ENCODE measurements at places on chromosomes 16 and 17.

DNA sequence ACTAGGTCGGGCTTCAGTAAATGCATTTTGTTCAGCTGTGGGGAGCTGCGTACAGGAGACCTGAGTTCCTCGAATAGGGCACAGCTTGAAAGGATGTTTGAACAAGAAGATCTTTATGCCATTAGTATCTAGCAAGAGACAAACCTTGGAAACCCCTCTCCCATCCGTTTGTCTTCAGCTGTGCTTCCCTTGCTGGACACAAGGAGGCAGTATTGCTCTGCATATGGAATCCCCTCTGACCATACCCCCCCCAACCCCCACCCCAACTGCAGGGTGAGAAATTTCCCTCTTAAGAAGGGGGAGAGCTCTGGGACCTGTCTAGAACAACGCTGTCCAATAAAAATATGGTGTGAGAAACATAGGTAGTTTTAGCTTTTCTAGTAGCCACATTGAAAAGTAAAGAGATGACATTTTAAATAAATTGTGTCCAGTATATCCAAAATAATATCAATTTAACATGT lies 1.6 kb downstream of the MRM1 start:
- DNase-seq, result no peak

DNA sequence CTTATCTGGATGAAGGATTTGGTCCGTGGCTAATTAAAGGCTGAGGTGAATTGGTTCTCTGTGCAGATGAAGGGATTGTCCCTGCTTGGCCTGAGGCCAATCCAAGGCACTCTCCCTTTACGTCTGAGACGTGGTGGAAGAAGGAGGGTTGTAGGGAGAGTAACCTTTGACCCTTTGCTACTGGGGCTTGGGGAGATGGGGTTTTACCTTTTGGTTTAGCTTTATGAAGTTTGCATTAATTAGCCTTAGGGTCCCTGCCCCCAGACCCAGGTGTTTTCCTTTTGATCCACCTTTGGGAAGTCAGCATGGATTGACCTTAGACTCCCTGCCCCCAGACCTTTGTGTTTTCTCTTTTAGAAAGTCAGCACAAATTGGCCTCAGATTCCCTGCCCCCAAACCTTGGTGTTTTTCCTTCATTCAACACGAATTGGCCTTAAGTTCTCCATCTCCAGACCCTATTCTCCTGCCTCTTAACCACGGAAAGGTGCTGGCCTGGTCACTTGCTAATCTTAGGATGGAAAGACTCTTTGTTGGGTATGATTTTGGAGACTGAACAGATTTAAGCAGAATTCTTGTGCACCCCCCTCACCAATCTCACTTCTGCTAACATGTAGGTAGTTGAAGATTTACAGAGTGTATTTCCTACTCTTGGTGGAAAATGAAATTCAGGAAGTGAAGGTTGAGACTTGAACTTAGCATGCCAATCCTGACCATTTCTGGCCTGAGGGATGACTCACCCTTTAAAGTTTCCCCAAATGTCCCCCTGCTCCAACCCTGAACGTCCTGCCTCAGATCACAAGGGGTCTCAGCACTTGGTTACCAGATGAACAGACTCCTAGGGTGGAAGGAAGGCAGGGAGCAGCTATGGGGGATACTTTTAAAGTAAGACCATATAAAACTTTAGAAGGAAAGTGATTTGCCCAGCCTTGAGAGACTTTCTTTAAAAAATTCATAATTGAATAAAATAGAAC lies 23.1 kb upstream of the MMD start:
- no peak for DNase-seq

DNA sequence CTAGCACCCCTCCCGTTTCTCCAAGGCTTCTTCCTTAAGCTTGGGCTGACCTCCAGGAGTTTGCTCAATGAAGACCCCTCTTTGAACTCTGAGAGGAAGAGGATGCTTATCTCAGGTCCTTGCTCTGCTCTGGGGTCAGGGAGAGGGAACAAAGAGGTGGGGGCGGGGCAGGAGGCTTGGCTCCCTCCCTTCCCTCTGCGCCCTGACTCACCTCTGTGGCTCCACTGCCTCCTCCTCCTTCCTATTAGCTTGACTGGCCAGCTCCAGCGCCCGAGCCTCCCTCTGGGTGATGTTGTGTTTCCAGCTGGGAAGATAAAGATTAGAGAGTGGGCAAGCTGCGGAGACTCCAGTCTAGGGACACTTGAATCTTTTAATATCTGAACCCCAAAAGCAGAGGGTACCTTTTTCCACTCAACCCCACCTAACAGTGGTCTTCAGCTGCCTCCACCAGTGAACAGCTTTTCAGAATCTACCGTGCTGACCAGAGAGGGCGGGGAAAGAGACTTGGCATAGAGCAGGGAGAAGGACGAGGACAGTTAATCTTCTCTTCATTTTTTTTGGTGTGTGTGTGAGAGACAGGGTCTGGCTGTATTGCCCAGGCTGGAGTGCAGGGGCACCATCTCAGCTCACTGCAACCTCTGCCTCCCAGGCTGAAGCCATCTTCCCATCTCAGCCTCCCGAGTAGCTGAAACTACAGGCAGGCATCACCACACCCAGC lies 6.7 kb downstream of the GIP start:
- no peak for DNase-seq

- DNase-seq, result no peak
Measured at GRCh38 chr17:80474961-80475909, 1.2 kb downstream of the NPTX1 start.

- DNase-seq, result no peak
Measured at GRCh38 chr17:16419929-16420271, 4.5 kb downstream of the TRPV2 start.

DNA sequence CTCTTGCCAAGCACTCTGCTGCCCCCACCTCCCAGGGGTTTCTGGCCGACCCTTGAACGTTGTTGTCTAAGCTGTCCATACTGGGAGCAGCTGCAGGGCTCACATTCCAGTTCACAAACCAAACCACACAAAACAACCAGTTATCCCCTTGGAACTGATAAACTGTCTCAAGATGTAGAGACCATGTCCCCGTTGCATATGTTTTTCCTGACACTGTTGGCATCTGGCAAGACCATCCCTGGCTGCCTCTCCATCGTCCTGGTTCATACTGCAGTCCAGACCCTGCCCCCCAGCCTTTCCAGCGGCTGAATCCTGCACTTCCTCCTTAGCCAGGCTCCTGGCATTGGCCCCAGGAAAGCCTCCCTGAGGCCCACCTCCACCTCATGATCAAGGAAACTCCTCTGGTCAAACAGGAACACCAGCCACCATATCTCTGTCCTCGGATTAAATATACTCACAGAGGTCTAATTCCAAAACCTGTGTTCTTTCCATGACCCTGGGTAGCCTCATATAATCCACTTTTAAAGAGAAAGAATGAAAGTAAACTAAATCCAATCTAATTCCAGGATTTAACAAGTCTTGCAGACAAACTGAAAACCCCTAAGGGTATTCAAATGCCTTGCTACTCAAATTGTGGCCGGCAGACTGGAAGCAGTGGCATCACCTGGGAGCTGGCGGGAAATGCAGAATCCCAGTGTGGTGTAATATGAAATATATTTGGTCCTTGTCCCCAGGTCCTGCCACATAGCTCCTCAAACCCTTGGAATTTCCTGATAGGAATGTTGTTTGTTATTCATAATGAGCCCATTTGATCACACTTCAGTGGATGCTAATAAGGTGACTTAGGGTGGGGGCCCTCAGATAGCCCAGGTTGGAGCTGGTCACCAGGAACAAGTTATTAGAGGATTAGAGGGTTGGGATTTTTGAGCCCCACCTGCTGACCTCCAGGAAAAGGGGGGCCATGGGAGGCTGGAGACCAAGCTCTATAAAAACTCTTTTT lies 14.2 kb downstream of the GAS7 start:
- DNase-seq, result no peak

DNA sequence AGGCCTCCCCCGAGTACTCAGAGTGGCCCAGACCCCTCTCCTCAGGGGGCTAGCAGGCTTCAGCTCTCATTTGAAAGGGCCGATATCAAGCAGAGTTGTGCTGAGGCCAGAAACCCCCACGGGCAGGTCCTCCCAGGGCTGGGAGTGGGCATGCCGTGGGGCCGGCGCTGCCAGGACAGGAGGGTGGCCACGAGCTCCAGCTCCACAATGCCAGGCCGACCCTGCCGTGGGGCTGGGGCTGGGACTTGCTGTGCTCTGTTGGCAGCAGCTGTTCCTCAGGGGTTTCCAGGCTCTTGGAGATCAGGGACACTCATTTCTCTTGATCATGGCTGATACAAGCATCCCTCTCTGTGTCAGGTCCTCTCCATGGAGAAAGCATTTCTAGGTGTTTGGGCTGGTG lies 3.2 kb upstream of the NPB start:
- DNase-seq, result no peak

- no peak for DNase-seq
Measured at GRCh38 chr17:64155129-64155528, 25.2 kb upstream of the ERN1 start.

DNA sequence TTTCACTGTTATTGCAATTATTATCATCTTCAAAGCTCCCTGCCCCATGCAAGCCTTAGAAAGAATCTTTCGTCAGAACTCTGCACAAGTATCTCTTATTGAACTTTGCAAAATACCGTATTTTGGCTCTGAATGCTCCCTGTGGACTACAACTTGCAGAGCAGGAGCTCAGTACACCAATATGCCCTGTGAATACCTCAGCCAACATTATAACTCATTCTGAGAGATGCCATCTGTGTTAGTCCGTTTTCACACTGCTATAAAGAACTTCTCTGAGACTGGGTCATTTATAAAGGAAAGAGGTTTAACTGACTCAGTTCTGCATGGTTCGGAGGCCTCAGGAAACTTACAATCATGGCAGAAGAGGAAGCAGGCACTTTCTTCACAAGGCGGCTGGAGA lies 87.2 kb upstream of the XYLT1 start:
- no peak for DNase-seq

DNA sequence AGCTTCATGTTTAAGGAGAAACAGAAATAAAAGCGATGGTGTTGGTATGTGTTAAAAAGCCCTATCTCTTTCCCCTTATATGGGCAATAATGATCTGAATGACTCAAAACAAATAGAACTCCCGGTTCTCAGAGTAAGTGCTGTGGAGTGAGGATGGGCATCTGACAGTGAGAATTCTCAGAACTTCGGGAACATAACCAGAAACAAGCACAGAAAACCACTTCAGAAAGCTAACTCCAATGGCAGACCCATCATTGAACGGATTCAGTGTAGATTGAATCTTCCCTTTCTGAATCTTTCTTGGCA lies 67.2 kb downstream of the CDH8 start:
- DNase-seq, result no peak

DNA sequence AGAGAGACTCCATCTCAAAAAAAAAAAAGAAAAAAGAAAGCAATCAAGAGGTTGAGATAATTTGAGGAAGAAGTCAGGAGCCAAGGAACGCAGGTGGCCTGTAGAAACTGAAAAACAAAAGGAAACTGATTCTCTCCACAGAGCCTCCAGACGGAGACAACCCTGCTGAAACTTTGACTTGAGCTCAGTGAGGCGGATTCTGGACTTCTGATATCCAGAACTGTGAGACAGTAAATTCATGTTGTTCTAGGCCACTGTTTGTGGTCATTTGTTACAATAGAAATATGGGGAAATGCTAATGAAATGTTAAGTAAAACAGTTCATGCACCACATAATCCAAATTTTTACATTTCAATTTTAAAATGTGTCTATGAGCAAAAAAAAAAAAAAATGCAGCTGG lies 5.2 kb downstream of the MBTPS1 start:
- DNase-seq, result no peak

- DNase-seq, result no peak
Measured at GRCh38 chr16:4372578-4373355, 1.1 kb downstream of the VASN start.

- DNase-seq, result no peak
Measured at GRCh38 chr16:87918866-87919680, 17.3 kb downstream of the CA5A start.

- DNase-seq, result no peak
Measured at GRCh38 chr17:29720551-29720950, 97.8 kb upstream of the CORO6 start.

DNA sequence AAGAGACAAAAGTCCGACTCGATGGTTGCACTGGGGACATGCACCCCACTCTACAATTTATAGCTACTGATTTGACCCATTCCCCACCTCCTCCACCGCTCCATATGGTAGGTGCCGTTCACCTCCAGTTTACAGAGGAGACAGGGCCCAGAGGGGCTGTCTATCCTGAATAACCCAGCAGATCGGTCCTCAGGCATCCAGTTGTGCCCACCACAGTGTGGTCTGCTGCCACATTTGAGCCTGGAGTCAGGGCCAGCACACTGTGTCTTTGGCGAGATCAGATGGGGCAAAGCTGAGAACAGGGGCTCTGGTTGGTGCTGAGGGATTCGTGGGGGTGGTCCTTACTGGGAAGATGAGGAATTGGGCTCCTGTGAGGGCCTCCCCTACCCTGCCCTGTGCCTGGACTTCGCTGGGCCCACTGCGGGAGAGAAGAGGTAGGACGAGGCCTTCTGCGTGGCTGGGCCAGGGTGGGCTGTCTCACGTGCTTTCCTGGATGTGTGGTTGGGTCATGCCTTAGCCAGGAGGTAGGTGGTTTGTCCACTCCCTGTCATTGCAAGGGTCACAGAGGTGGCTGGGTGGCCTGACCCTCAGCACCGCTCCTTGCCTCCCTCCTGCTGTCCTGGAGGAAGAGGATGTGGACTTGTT lies 2.8 kb downstream of the ADCY7 start:
- DNase-seq, result no peak

- no peak for DNase-seq
Measured at GRCh38 chr16:14101415-14101814, 30.3 kb downstream of the MRTFB start.

- DNase-seq, result no peak
Measured at GRCh38 chr16:5478036-5478435, 380.4 kb upstream of the EEF2KMT start.

DNA sequence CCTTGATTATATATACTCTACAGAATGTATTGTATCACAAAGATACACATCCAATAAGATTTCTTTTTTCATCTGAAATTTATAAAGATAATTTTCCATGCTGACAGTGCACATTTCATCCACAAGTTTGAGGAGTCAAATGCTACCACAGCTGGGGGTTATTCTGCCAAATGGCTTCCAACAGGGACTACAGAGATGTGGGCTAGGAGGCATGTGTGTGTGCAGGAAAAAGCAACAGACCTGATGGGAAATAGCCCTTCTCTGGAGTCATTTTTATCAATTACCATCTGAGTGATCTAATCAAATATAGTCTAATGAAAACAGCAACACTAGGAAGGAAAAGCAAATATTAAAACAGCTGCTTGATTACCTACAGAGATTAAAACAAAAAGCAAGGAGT lies 290.5 kb downstream of the CEP112 start:
- DNase-seq, result no peak

GRCh38 chr17:76265624-76266243 lies 586 bp downstream of the UBALD2 start:
- DNase-seq, result no peak

Measured in NCI-H2107 (cell line).